ENCODE measurements at places on chromosomes 2 and 18. TPM values are rescaled to one million over a fixed set of nuclear protein-coding genes. Genes with fewer than 3 reads are reported as not detected.

NT5DC4 gene
- not detected for polyA plus RNA-seq

NPHP1 gene
- 6.9 TPM for polyA plus RNA-seq

DNA sequence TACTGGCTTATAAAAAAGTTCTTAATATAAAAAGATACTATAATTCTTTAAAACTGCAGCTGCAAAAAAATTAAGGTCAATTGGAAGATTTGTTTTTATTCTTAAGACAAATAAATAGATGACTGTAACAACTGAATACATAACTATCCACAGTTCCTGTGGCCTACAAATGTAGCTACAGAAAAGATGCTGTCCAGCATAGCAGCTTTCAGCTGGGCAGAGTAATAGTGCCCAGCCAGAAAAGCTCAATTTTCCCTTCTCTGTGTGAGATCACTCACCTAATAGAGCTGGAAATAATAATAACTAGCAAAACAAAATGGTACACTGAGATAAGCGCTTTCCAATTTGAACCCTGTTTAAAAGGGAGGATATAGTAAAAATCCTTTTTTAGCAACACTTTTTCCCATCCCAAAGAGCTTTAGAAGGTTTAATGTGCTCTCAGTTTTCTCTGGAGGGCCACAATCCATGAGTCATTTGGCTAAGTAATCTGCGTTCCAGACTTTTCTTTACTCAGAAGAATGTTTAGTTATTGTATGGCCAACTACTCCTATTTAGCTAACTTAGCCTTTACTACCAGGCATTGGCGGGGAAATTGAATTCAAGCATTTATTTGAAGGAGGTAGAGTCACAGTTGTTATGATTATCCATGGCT, 158.1 kb upstream of the SLC39A10 start:
- DNase-seq: no peak

GRCh38 chr2:19169134-19169768, 189.2 kb downstream of the OSR1 start:
- no peak for DNase-seq

ALPI gene
- not detected for polyA plus RNA-seq

MC2R gene
- not detected for polyA plus RNA-seq

DNA sequence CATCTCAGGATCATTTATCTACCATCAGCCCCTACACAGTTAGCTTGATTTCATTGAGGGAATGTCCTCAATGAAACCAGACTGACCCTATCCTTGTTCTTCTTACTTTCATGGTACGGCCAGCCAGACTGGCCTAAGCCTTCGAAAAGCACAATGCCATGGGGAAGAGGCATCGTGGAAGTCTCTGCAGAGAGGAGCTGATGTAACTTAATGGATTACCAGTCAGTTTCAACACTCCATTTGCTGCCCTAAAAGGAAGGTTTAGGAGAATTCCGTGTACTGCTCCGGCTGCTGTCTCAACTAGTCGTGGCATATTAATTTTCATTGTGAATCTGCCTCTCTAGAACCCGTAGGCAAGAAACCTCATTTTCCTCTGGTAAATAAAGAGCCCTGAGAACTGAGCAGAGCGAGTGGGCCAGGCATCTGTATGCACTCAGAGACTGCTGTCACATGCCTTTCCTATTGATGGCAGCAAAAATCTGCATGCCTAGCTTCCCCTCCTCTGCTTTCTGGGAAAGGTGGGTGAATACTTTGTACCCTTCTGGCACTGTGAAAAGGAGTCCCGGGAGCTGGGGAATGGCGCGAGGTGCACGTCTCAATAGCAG, 184.9 kb downstream of the KLHL29 start:
- no peak for DNase-seq

SYT4 gene
- polyA plus RNA-seq: 0.44 TPM

CNGA3 gene
- not detected for polyA plus RNA-seq

TMEM178A gene
- 0.60 TPM for polyA plus RNA-seq

DNA sequence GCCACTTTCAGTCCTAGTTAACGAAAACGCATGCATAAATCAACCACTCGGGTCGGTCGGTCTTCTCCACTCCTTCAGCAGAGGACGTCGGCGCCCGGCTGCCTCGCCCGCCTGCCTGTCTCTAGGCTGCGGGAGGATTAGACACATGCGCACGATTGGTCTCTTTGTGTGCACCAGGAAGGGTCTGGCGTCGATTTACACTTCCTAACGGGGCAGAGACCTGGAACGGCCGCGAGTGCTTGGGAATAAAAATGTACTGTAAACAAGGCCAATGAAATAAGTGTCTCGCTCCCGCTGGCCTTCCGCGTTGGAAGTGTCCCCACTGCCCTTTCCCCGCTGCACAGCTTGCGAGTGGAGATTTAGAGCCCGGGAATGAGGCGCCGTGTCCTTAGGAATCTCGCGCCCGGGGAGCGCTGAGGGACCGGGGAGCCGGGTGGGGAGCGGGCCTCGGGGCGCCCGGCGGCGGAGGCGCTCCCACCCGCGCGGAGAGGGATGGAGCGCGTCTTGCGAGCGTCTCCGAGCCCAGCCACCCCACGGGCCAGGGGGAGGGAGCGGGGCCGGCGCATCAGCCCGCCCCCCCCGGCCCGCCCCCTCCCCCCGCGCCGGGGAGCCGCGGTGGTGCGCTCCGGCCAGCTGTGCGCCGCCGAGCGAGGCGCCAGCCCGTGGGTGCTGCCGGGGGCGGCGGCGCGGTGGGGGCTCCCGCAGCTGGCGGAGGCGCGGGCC, at the start of gene DOK6:
TSS of gene DOK6 (plus strand) at position 636 of the 723 bp plus-strand sequence.
- DNase-seq: peak; percentile 94

DNA sequence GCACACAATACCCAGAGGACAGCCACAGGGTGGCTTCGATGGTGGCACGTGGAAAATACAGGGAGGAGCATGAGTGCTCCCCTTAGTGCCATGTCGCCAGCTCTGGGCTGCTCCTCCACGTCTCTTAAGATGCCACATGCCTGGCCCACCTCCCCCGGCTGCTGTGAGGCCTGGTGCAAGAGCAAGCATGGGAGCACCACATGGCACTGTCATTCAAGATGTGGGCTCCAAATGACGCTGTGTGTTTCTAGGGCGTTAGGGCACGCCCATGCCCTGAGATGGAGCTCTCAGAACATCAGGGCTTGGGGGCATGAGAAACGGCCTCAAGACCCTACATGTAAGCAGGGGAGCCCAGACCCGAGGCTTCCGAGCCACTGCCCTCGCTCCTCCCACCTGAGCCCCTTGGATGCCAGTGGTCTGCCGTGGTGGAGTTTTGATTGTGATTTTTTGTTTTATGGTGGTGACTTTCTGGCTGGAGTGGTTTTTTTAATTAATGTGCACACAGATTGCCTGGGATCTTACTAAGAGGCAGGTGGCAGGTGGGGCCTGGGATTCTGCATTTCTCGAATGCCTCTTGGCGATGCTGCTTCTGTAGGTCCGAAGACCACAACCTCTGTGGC, 239.3 kb downstream of the GBX2 start:
- DNase-seq: no peak

IL36A gene
- polyA plus RNA-seq: not detected

- no peak for DNase-seq
Observed at GRCh38 chr18:54938506-54938905, 20.8 kb downstream of the CCDC68 start.

- DNase-seq: peak; percentile 9
Observed at GRCh38 chr2:203122317-203122986, 107.8 kb downstream of the NBEAL1 start.

DNA sequence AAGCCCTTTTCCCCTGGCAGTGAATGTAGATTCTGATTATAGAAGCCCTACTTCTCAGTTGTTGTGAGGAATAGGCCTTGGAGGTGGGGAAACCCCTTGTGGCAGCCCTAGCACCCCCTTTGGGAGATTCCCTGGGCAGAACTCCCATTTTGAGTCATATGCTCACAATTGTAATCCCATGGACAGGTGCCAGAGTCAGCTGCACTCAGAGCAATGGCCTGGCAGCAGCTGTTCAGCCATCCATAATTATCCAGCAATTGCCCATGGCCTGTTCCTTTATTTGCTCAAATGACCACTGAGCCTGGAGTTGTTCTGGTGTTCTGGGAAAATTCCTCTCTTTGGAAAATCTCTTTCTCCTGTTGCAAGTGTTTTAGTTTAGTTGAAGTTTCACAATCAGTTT, 71.7 kb downstream of the PTRHD1 start:
- DNase-seq: peak; percentile 59

SCN3A gene
- 0.33 TPM for polyA plus RNA-seq

GRCh38 chr2:69196327-69197117, 183.5 kb downstream of the ANTXR1 start:
- DNase-seq: no peak

CGREF1 gene
- 18.3 TPM for polyA plus RNA-seq

- DNase-seq: no peak
Observed at GRCh38 chr18:62026586-62026985, 133.8 kb upstream of the RNF152 start.

GPR75 gene
- polyA plus RNA-seq: 2.4 TPM
